ENCODE measurements at places on chromosomes 12 and 14.

DNA sequence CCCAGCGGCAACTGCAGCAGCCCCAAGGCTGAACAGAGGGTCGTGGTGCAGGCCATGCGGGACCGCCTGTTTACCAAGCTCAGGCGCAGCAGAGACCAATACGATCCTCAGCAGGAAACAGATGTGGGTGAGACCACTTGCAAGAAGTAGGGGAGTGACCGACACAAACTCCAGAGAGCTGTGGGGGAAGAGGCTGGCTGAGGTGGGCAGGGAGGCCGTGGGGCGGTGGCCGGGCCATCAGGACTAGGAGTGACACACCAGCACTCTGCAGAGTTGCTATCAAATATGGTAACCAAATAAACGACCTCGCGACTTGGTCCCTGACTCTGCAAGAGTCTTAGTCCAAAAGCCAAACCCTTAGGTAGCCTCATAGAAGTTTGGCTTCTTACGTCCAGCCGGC, 30.6 kb downstream of the AMN start:
- DNase-seq = no peak

DNA sequence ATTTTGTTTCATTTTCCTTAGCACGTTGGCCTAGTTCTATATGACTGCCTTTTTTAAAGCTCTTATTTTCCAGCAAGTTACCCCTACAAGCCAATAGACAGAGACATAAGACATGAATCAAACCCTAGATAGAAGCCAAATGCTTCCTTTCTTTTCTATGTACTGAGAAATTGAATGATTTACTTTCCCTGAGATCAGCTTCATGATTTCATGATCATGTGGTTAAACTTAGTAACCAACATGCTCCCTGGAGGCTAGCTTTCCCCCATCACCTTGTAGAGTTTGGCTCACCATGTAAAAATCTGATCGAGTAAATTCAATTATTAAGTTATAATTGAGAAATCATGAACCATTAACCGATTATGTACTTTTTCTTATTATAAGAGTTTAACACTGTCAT, 148.1 kb upstream of the LRIG3 start:
- no peak for DNase-seq

DNA sequence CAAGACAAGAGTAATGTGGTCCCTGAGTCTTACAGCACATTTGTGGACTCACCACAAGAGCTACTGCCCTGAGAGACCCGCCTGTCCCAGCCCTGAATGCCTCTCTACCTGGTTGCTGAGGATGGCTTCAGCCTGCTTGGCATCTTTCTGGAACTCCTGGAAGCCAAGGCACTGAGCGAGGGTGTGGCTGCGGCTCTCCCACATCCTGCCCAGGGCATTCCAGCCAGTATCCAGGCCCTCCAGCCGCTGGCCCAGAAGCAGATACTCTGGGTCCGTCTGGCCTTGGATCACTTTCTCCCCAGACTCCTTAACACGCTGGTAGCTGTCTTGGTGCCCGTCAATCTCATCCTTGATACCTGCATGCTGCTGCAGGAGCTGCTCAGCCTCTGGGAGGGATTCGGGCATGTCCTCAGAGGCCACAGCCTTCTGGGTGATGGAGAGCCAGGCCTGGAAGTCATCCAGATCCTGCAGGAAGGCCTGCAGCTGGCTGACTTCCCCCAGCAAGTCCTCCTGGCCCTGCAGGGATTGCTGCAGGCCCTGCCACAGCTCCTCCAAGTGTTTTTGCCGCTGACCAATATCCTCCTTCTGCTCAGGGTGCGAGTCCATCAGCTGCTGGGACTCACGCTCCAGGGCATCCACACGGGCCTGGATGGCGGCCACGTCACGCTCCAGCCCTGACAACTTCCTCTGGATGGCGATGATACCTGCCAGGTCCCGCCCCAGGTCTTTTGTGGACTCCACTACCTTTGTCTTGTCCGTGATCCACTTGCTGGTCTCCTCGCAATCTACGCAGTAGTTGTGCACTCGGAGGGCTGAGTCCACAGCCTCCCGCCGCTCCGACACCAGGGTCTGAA, 82.3 kb downstream of the PLEKHG3 start:
- DNase-seq = no peak

- no peak for DNase-seq
Observed at GRCh38 chr14:73231981-73232851, 5.1 kb upstream of the PAPLN start.

DNA sequence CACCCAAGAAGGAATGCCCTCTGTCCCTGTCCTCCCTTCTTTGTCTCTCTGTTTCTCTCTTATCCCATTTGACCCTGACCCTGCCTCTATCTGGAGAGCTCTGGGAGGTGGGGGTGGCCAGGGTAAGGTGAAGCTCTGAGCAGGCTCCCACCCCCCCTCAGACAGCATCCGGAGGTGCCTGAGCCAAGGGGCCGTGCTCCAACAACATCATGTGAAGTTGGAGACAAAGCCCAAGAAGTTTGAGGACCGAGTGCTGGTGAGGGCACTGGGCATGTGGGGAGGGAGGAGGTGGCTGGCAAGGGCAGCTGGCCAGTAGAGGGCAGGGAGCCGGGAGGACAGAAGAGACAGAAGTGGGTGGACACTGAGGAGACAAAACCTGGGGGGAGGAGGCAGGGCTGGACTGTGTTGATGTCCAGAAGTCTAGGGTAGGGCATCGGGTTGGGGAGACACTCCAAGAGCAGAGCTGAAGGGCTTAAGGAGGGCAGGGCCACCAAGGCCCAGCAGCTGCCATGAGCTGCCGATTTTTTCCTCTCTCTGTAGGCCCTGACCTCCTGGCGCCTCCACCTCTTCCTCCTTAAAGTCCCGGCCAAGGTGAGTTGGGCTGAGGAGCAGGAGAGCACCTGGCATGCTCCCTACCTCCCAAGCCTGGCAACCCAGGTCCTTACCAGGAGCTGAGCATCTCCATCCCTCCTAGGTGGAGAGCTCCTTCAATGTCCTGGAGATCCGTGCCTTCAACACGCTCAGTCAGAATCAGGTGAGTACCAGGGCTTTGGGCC, 1.9 kb downstream of the CARMIL3 start:
- DNase-seq = no peak

DNA sequence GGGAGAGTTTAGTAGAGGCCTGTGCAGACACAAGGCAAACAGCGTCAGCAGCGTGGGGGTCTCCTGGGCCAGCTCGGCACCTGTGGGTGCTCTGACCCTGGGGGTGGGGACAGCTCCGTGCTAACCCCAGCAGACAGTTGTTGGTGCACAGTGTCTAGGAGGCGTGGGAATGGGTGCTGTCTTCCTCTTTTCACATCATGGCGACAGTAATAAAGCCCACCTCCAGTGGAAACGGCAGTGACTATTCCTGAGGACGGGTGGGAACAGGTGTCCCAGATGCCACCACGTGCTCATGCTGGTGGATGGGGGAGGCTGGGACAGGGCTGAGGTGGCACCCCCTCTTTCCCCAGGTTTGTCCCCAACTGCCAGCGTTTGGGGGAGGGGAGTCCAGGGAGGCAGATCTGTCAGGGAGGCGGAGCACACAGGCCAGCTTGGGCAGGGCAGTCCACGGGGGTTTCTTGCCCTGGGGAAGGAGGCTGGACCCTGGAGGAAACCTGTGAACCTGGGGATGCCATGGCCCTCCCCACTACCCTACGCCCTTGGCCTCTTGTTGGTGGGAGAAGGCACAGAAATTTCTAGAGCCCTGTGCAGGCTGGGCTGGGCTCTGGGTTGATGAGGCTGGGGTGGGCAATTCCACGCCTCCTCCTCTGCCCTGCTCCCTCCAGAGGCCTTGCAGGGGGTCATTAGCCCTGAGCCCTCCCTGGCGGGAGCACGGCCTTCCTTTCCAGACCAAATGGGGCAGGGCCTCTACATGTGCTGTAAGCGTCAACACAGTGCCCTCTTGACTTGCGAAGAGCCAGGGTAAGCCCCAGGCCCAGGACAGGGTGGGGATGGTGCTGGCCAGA, 3.8 kb downstream of the ZBTB42 start:
- no peak for DNase-seq

- DNase-seq = no peak
Observed at GRCh38 chr12:93059925-93060665, 131.0 kb upstream of the EEA1 start.

DNA sequence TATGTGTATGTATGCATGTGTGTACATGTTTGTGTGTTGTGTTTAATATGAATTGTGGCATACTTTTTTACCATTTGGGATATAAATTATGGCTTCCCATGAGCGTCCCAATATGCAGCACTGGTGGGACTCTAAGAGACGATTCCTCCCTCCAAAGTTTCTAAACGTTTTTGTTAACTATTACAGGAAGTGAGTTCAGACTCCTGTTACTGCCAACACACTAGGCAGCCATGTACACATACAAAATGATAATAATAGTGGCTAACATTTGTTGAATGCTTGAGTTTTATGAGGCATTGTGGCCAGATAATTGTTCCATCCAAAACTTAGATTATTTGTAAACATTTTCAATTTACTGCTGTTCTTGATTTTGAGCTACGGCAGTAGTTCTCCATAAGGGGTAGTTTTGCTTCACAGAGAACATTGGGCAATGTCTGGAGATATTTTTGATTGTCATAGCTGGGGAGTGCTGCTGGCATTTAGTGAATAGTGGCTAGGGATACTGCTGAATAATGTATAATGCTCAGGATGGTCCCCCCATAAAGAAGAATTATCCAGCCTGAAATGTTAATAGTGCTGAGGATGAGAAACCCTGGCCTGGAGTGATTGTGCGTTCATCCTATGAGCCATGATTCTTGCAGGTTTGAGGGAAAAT, 45.1 kb downstream of the ARID2 start:
- no peak for DNase-seq

DNA sequence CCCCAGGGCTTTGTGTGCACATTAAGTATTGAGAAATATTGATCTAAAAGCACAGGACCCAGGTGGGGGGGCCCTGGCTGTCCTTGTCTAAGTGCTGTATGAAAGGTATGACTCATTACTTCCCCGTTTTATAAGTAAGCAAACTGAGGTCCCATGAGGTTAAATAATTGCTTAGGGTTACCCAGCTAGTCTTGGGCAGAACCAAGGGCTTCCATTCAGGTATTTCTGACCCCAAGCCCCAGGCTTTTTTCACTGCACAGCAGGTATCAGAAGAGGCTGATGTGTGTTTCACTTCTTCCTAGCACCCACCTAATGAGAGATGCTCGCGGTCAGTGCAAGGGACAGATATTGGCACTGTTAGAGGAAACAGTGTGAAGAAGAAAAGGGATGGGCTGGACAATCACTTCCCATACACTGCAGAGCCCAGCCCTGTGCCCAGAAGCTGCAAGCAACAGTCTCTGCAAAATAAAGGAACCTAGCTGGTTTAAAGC, 4.7 kb upstream of the TC2N start:
- no peak for DNase-seq

GRCh38 chr12:57127726-57128518, at the start of gene LRP1:
LRP1 (plus strand) TSS chr12:57128483; CDS start chr12:57128965, 482 bp downstream.
- DNase-seq = no peak

GRCh38 chr12:130177635-130178242, 15.5 kb downstream of the FZD10 start:
- no peak for DNase-seq

- DNase-seq = no peak
Observed at GRCh38 chr12:89980236-89980635, 271.6 kb upstream of the ATP2B1 start.

DNA sequence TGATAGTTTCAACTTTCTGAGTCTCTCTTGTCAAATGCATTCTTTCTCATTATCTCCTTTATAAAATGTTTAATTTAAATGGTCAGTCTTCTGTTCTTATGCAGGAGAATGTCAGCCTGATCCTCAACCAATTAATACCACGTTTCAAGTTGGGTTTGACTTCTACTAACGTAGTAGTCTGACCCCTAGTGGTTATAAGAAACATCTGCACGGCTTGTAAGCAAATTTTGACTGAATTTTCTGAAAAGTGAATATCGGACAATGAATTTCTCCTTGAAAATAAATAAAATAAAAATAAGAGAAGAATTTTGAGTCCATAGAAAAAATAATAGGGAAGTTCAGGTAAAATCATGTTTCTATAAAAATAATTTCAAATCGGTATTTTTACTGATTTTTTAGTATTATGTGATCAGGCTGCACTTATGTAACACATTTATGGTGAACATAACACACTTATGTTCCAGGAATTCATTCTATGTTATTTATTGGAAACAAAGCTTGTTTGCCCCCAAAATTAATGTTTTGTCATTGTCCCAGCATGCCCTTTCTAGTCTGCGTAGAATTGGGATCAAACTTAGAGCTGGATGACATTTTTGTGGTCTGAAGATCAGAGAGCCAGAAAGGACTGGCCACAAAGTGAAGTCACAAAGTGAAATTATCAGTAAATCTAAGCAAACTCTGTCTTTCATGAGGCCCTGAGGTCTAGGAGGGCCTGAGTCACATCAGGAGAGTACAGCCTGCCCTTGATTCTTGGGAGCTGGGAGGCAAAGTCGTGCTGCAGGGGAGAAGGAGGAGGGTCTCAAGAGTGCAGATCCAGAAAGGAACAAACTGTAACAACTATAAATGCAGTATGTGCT, 101.2 kb upstream of the STXBP6 start:
- no peak for DNase-seq

DNA sequence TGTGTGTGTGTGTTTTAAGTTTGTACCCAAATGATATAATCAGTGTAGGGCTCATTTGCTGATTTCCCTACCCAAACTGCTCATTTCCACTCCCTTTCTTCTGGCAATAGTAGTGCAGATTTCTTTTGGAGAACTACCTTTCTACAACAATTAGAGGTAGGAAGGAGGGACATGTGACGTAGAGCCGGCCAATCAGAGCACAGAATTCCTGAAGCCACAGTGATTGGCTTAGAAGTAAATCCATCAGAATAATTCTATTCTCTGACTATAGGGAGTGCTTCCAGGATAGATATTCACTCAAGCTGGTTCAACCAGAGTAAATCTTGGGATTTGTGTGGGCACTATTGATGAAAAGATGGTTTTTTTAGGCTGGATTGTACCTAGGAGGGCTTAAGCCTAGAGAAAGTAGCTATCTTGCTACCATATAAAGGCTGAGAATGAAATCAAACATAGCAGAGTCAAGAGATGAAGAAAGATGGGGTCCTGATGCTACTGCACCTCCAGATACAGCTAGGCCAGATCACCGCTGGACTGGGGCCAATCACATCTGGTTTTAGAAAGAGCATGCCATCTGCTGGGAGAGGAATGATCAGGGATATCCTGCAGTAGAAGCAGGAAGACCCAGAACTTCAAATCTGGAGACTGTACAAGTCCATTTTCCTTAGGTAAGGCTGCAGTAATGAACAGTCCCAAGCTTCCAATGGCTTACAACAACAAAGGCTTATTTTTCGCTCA, 54.1 kb upstream of the NUAK1 start:
- no peak for DNase-seq

DNA sequence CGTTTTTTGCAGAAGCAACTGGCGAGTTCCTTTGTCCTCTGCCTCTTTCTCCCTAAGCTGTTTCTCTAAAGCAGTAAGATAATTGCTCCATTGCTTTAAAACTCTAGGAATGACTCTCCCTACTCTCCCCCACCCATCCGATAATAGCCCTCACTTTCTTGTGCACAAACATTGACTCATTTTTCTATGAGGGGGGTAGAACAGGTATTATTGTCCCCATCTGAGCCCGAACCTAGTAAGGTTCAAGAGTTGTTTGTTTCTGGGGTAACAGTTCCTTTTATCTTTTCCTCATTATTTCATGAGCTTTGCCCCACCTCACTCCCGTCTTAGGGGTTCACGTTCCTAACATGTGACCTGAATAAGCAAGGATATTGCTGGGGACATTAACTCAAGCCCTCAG, 190.6 kb downstream of the EMP1 start:
- DNase-seq = no peak

- no peak for DNase-seq
Observed at GRCh38 chr14:81955123-81955522, 421.5 kb upstream of the SEL1L start.

Measured in kidney epithelial cell (primary cell).